ENCODE measurements at places on chromosomes 4 and X. TPM values are rescaled to one million over a fixed set of nuclear protein-coding genes. Genes with fewer than 3 reads are reported as not detected.

DNA sequence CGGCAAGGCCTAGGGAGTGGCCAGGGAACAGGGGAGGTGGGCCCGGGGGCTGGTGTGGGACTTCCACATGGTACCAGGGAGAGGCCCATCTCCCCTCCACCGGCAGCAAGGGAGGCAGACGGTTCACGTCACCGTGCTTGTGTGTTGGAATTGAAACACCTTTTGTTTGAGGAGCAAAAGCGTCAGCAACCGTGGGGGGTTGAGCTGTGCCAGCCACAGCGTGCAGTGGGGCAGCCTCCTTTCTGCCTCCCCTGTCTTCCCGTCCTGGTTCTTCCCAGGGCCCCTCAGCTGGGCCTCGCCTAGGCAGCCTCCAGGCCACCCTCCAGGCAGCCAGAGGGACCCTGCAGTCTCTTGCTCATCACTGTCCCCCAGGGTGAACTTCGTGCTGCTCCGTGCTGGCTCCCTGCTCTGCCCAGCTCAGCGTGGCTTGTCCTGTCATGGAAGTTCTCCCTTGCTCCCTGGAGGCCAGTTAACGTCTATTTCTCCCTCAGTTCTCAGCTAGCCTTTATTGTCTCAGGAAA lies 32.1 kb upstream of the HGFAC start:
- no peak for DNase-seq

DNA sequence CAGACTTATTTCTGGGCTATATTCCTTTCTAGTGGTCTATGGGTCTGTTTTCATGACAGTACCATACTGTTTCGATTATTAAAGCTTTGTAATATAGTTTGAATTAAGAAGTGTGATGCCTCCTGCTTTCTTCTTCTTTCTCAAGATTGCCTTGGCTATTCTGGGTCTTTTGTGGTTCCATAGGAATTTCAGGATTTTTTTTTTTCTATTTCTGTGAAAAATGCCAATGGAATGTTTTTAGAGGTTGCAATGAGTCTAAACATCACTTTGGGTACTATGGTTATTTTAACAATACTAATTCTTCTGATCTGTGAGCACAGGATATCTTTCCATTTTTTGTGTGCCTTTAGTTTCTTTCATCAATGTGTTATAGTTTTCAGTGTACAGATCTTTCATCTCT lies 204.3 kb upstream of the HCCS start:
- no peak for DNase-seq

Gene DEFB131A
- not detected for total RNA-seq

Gene CDX4
- total RNA-seq: not detected

Gene GYG2
- not detected for total RNA-seq

DNA sequence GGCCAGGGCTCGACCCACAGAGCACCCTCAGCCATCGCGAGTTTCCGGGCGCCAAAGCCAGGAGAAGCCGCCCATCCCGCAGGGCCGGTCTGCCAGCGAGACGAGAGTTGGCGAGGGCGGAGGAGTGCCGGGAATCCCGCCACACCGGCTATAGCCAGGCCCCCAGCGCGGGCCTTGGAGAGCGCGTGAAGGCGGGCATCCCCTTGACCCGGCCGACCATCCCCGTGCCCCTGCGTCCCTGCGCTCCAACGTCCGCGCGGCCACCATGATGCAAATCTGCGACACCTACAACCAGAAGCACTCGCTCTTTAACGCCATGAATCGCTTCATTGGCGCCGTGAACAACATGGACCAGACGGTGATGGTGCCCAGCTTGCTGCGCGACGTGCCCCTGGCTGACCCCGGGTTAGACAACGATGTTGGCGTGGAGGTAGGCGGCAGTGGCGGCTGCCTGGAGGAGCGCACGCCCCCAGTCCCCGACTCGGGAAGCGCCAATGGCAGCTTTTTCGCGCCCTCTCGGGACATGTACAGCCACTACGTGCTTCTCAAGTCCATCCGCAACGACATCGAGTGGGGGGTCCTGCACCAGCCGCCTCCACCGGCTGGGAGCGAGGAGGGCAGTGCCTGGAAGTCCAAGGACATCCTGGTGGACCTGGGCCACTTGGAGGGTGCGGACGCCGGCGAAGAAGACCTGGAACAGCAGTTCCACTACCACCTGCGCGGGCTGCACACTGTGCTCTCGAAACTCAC lies 3.6 kb downstream of the MID1IP1 start:
- DNase-seq: peak; percentile 30

GRCh38 chrX:21586001-21586400 lies 72.1 kb downstream of the KLHL34 start:
- DNase-seq: no peak

- DNase-seq: no peak
Measured at GRCh38 chr4:26127851-26128337, 192.9 kb upstream of the RBPJ start.

GRCh38 chr4:52989865-52990264 lies 127.7 kb downstream of the RASL11B start:
- no peak for DNase-seq

- DNase-seq: no peak
Measured at GRCh38 chr4:24632011-24632410, 47.7 kb upstream of the DHX15 start.

DNA sequence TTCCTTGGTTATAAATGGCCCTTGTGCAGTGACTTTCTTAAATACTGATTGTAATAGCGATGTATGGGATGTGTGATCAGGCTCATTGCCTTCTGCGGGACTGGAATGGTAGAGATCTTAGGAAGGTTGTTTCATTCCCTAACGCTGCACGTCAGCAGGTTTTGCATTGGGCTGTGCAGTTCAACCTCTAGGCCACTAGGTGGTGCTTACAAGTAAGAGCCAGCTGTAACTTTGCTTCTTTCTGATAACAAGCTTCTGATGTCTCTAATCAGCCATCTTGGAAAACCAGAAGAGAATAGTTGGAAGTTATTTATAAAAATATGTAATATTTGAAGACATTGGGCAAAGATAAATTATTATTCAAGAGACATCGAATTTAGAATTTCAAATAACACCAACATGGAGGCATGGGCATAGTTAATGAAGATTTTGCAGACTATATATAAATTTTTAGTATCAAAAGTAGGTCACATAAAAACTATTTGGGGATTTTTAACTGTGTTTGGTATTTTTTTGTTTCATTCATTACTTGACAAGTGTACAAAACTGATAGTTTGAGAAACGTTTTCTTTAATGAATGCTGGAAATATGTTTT lies 339.7 kb upstream of the PCDH7 start:
- peak; percentile 1 for DNase-seq

- peak; percentile 31 for DNase-seq
Measured at GRCh38 chr4:148052448-148052847, 320.6 kb downstream of the ARHGAP10 start.

Gene FAM184B
- total RNA-seq: not detected

DNA sequence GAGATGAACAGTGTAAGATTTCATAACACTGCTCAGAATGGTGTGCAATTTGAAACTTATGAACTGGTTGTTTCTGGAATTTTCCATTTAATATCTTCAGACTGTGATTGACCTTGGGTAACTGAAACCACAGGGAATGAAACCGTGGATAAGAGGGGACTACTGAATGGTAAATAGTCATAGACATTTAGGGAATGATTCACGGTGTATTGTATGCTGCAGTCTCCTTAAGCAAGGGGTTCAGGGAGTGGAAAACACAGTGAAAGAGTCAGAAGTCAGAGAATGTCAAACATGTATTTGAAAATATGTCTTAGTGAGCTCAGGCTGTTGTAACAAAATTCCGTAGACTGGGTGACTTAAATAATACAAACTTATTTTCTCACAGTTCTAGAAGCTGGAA lies 398.2 kb upstream of the DIPK2B start:
- no peak for DNase-seq

DNA sequence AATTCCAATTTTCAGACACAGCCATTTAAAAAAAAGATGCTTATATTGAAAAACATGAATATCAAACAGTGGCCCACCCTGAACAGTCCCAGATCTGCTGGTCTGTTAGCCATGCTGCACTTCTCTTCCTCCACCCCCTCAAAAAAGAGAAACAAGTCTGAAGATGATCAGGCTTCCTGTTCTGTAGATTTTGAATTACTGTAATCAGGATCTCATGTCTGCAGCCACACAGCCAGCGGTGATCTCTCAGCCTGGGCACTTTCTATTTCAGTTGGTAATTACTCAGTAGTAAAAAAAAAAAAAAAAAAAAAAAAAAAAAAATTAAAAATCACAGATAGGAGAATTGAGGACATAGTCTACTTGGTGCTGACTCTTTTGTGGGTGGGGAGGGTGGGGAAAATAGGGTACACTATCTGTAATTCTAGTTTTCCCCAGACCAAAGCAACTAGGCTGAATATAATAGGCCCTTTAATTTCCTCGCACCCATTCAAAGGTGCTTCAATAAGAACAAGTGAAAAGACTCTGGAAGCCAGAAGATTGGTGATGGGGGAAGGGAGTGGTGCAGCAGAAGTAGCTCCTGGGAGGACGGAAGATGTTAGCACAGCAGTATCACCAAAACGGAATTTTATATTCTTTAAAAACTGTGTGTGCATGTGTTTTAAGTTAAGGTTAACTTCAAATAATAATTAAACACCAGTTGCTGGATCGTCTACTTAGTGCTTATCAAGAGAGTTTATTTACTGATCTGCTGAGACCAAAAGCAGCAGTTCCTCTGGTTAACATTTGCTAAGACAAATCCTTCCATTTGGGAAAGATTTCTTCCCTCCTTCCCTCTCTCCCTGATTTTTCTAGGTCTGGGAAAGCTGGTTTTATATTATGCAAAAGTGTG lies 47.0 kb downstream of the SPRY1 start:
- peak; percentile 64 for DNase-seq

DNA sequence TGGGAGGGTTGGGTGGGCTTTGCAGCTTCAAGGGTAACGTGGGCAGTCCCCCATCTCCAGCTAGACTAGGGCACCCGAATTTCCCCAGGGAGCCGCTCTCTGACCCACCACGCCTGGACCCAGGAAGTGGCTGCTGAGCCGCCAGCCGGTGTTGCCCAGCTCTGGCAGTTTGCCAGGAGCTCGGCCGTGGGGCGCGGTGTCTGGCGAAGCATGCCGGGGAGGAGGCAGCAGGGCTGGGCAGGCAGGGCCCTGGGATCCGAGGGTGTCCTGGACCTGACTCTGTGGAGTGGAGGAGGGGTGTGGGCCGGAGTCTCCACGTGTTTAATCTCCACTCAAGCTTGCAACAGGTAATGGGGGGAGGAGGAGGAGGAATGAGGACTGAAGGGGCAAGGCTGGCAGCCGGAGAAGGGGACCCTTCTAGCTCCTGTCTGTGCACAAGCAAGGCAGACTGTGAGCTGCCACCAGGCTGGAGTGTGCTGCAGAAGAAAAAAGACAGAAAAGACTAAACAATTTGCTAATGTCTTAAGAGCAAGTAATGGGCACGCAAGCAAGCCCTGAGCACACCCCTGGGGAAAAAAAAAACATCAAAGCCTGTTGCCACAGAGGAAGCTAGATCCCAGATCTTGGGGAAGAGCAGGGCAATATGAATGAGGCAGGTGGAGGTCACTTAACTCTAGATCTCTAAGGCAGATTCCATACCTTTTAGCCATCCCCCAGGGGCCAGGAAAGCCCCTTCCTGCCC lies 2.4 kb downstream of the LONRF3 start:
- peak; percentile 39 for DNase-seq

DNA sequence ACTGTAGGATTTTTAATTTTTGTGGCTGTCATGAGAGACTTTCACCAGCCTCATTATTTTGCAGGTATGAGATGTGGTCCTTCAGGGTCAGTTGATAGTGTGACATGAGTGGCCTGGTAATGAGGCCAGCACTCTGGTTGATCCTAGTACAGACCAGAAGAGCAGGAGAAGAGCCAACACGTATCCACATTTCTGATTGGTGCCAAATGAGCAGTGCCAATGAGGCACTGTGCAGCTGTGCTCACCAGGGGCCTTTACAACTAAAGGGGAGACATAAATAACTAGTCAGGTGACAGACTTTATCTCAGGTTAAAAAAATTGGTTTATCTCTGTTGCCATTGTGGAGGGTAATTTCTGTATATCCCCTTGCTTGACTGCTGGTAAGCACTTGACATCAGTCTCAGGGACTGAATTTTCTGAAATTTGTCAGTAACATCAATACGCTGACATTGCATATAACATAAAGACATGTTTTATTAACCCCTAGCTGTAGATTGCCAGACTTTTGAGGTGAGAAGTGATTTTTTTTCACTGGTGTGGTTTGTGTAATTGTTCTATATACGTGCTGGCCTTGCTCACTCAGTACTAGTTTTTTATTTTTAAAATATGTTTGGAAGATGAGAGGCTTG lies 101.2 kb downstream of the AFF1 start:
- no peak for DNase-seq

- no peak for DNase-seq
Measured at GRCh38 chrX:46543441-46543840, 1.8 kb downstream of the ZNF674 start.

DNA sequence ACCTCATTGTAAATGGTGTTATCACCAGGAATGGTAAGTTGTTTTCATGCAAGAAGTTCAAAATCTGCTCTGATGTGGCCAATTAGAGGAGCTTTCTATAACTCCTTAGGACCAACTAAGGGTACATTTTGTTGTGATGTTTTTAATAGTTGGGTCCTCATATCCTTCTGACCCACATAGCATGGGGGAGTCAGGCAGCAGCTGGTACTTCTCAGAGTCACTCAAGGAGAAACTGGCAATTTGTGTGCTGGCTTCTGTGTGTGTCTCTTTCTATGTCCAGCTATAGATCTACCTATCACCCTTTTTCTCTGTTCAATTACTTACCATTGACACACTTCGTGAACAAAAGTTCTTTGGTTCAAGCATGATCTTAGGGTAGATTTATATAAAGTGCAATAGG lies 194.3 kb upstream of the TENM3 start:
- DNase-seq: no peak

Gene SLC10A4
- not detected for total RNA-seq

GRCh38 chr4:153427363-153428071 lies 38.6 kb upstream of the TMEM131L start:
- no peak for DNase-seq

Gene GABRE
- not detected for total RNA-seq

All from activated T-cell treated with anti-CD3 and anti-CD28 coated beads, Interleukin-2, amount 50 U/mL, for 72 hours (primary cell).